Fibroblast of skin of left quadriceps (primary cell): ENCODE measurements at places on chromosomes 16 and 17.

GRCh38 chr17:44760474-44761308 is 1.9 kb downstream of the ADAM11 start:
- DNase-seq, result no peak

- DNase-seq, result no peak
Observed at GRCh38 chr17:32482568-32483320, 4.0 kb upstream of the CDK5R1 start.

DNA sequence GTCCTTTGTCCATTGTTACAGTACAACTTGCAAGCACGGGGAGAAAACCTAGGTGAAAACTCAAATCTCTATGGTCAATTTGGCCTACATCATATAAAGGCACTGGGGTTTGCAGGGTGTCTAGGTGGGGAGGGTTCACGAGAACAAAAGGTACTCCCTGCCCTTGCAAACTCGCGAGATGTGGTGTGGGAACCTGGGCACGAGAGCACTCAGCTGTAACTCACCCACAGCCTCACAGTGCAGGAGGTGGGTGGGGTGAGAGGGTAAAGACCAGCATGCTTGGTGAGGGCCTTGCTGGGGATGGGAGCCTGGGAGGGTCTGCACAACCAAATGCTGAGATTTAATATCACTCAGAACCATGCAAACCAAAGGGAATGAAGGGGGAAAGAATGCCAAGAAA is 18.4 kb upstream of the ZNF594 start:
- no peak for DNase-seq

- no peak for DNase-seq
Observed at GRCh38 chr16:84893849-84894599, 74.2 kb downstream of the CRISPLD2 start.

DNA sequence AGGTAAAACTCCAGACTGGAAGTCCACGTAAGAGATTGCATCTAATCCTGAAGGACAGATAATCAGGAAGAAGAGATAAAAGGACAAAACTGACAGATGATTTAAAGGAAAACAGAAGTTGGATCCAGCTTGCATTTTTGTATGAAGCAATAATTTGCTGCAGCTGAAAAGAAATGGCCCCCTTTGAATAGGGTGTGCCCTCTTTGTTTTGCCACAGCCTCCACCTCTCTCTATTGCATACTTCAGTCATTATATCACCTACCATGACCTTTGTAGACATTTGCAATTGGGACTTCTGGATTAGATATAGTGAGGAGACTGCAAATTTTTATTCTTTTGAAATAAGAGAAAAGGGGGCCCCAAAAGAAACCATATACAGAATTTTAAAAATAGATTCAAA is 8.1 kb downstream of the NOG start:
- DNase-seq, result no peak

DNA sequence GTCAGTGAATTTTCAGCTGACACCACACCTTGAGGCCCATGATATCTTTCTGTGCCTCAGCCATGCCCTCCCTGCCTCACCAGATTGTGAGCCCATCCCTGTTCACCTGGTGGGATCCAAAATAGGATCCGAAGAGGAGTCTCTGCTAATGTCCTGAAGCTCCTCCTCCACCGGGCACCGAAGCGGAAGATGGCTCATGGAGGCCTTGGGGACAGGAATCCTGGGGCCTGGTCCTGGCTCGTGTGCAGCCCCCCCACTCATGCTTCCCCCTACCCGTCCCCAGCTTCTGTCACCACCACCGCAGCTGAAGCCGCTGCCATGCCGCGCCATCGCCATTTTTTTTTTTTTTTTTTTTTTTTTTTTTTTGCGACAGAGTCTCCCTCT is 1683.4 kb downstream of the TP53TG3F start:
- no peak for DNase-seq

- no peak for DNase-seq
Observed at GRCh38 chr17:45108595-45109521, 23.5 kb downstream of the PLCD3 start.

- DNase-seq, result no peak
Observed at GRCh38 chr17:41019415-41019814, 7.6 kb downstream of the KRTAP1-5 start.

DNA sequence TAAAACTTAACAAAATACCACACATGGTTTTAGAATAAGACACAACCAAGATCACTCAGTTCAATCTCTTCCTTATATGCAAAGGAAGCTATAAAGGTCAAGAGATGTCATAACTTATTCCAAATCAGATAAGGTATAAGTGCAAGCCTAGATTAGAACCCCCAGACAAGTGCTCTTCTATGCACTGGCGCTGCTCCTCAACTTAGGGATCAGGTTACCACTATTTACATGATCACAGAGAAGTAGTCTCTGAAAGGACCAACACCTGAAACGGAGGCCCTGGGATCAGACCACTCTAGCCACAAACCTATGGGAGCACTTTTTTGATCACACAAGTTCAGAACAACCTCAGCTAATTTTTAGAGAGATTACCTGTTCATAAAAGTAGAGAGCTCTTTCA is 16.6 kb downstream of the COPS3 start:
- no peak for DNase-seq

- DNase-seq, result no peak
Observed at GRCh38 chr16:75027520-75028300, 28.9 kb downstream of the ZNRF1 start.

DNA sequence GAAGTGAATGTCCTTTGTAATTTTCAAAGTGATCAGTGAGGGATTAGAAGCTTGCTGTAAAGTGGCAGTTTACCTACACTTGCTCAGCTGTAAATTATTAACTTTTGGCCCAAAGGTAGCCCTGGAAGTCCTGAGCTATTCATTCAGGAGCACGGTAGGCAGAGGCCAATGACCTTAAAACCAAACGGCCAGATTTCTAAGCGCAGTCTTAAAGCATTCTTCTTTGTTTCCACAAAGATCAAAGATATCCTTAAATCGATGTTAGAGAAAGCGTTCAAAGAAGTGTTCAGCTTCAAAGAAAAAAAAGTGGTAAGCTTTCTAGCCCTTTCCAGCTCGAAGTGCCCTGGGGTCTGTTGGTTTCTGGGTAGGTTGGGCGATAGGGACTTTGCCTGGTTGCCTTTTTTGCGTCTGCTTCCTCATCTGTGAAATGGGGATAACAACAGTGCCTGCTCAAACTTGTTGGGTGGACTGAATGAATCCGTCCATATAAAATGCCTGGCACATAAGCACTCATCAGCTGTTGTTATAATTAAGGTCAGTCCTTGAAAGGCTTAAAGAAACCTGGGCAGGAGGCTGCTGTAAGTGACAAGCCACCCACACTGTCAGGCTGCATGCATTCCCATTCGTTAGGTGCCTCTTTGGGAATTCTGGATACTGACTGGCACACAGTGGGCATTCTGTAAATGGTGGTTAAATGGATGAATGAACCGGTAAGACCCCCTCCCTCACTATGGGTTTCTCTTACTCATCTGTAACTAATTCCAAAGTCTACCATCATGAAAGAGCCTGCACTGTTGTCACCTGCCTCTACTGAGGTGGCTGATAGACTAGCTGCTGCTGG is 113.2 kb downstream of the PRKCA start:
- DNase-seq, result no peak

- DNase-seq, result no peak
Observed at GRCh38 chr17:12883472-12883871, 94.2 kb downstream of the ARHGAP44 start.

- DNase-seq, result no peak
Observed at GRCh38 chr17:63173903-63174302, 207.9 kb downstream of the TANC2 start.

- DNase-seq, result no peak
Observed at GRCh38 chr17:60128171-60128859, 21.5 kb upstream of the CA4 start.

DNA sequence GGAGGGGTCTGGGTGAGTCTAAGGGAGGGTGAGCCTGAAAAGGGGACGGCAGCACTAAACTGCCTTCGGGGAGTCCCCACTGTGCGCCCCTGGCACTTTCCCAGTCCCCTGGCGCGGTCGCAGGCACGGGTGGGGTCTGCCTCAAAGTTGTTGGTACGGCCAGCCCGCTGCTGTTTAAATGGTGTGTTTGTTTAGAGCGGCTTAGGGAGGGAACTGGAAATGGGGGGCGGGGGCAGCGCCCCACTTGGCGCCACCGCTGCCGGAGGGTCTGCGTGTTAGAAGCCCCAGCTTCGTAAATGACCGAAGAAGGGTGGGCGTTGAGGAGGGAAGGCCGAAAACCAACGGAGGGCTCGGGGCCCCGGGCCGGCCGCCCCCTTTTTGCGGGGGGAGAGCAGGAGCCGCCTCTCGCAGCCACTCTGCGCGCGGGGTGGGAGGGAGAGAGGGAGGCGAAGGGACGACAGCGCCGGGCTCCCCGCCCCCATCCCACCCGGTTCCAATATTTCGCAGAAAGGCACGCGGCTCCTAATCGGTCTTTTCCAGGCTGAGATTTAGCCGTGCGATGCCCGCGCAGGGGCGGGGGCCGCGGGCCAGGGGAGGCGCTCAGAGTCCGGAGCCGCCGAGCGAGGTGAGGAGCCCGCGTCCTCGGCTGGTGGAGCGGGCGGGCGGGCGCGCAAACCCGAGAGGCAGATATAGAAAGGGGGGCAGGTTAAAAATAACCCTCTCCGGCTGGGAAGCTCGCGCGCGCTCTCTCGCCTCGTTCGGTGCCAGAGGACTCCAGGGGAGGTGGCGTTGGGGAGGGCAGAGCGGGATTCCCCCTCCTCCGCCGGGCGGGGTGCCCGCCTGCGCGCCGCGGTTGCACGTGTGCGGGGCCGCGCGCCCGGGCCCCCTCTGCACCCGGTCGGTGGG is 54.9 kb downstream of the SREBF1 start:
- DNase-seq, result no peak
